ENCODE measurements at places on chromosomes 4 and X.
A peak's percentile ranks its signal among the peaks of the same experiment; 100 is the strongest.

GRCh38 chr4:1327526-1328266 lies 19.3 kb upstream of the UVSSA start:
- DNase-seq, result no peak

GRCh38 chrX:120752431-120753082 lies 122.7 kb upstream of the C1GALT1C1 start:
- no peak for DNase-seq

- DNase-seq, result no peak
Measured at GRCh38 chrX:51847463-51847862, 46.0 kb upstream of the MAGED1 start.

- DNase-seq, result peak; percentile 23
Measured at GRCh38 chrX:13495232-13495631, 74.2 kb upstream of the EGFL6 start.

DNA sequence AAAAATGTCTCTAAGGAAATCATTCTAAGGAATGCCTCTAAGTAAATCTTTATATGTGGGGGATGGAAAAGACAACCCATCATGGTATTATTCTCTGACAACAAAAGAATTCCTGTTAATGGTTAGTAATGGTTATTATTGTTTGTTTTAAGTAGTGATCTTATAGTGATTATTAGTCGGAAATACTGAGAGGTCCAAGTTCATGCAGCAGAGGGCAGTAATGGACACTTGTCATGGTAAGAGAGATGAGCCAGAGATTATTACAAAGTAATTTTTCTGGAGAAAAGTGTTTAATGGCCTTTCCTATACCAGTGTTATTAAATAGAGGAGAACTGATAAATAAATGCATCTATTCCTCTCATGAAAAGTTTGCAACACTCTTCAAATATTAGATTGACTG lies 8.1 kb upstream of the DKK2 start:
- peak; percentile 12 for DNase-seq

DNA sequence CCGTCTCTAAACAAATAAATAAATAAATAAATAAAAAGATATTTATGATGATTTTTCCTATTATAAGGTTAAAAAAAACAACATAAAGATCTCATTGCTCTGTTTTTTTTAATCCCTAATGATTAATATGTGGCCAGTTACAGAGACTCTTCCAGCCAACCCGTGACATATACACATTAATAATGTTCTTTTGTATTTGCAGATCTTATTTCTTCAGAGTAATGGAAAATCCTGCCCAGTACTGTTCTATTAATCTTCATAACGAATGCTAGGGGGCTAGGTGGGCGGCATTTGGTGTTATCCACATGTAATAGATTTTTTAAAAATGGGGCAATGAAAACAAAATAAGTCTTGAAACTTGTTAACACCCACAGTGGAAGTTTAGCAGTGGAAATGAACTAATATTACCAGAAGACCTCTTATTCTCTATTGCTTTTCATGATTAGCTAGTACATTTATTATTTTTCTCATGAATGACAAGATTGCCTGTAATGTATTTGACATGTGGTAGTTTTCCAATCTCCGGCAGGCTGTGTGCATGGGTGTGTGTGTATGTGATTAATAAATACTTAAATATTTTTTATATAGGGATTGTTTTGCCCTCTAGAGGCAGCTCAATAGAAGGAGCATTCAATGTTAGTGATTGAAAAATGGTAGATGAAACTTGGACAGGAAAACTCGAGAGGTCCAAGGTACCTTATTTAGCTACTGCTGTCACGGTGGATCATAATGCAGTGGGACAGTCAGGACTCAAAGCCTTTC lies 457.4 kb downstream of the IL1RAPL1 start:
- no peak for DNase-seq

- DNase-seq, result no peak
Measured at GRCh38 chr4:153938994-153939393, 150.1 kb upstream of the SFRP2 start.

- DNase-seq, result no peak
Measured at GRCh38 chr4:123952530-123953274, 556.1 kb downstream of the SPRY1 start.

DNA sequence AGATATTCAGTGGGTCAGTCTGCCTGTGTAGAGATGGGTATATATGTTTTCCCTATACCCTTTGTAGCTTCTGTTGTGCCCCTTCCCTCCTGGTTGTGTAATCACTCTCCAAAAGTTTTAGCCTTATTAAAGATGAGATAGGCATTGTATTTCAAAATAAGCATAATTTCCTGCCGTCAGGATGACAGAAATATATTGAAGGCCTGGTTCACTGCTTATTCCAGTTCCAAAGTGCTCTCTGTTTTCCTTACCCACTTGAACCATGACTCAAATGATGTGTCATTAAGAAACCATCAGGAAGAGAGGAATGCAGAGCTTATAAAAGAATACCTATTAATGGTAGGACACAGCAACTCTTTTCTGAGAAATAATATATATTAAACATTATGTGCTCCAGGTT lies 178.5 kb downstream of the GABRB1 start:
- DNase-seq, result no peak

GRCh38 chr4:94408549-94409374 lies 43.0 kb upstream of the PDLIM5 start:
- DNase-seq, result no peak

DNA sequence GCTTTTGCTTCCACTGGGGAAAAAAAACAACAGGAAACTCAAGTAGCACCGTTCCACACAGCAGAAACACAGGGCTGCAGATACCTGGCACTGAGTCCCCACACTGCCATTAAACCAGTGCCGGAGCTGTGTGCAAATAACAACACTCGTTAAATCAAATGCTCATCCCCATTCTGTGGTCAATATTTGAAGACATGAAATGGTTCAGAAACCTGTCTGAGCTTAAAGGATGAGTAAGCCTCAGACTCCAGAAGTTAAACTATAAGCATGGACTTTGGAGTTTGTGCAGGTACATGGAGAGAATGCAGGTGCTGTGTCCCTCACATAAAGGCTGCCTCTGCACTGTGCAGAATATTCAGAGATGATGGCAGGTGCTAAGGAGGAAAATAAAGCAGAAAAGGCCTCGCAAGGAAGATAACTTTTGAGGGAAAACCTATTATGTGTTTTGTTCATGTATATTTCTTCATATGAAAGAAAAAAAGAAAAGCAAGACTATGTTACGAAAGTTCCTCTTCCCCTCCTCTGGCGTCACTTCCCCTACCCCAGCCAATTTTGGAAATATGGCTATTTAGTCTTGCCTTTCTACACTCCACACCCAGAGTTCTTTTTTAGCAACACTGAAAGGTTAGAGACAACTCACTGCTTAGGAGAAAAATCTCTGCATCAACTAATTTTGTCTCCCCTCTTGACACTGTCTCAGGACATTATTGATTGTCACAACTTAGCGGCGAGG lies 4.6 kb downstream of the MPP1 start:
- DNase-seq, result no peak

DNA sequence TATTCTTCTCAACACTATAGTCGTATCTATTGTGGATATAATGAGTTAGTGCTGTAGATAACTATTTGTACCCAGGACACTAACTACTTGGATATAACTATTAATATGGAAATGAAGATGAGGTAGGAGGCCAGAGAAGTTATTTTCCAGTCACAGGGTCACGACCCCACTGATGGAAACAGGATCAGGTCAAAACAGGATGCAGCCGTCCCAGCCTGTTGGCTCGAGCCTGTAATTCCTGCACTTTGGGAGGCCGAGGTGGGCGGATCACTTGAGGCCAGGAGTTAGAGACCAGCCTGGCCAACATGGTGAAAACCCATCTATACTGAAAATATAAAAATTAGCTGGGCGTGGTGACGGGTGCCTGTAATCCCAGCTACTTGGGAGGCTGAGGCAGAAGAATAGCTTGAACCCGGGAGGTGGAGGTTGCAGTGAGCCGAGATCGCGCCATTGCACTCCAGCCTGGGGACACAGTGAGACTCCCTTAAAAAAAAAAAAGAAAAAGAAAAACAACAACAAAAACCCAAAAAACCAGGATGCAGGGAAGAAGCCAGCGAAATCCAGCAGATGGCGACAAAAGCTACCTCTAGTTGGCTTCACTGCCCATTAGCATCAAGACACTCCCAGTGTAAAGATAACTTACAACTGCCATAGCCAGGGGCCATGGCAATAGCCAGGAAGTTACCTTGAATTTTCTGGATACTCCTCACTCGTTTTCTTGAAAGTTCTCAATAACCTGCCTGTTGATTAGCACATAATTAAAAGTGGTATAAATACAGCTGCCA lies 37.9 kb upstream of the NKAP start:
- peak; percentile 42 for DNase-seq

DNA sequence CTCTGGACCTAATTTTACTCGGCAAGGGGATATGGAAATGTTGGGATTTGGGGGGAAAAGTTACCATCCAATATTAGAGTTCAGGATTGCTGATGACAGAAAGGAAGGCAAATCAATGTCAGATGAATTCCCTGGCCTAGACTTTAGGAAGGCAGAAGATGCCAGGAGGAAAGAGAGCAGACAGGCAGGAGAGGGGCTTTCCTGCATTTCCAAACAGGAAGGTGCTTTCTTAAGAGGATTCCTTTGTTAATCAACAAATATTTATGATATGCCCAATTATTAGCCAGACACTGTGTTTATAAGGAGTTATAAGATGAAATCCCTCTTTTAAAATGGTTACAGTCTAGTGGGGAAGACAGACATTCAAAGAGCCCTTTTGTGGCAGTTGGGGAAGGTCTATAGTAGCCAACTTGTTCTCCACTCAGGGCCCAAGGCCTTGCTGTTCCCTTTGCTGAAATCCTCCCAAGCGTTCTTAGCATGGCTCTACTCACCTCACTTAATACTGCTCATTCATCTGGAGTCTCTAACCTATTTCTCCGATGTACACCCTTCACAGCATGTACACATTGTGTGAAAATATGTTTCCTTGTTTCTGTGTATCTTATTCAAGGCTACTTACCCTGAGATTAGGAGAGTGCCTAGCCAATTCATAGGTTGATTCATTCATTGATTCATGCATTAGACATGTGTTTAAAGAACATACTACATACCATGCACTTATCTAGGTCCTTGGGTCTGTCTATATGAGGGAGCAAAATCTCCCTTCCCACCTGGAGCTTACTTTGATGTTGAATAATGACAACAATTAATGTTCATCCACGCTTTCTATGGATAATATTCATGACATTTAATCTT lies 5.3 kb downstream of the IGFBP7 start:
- DNase-seq, result no peak

DNA sequence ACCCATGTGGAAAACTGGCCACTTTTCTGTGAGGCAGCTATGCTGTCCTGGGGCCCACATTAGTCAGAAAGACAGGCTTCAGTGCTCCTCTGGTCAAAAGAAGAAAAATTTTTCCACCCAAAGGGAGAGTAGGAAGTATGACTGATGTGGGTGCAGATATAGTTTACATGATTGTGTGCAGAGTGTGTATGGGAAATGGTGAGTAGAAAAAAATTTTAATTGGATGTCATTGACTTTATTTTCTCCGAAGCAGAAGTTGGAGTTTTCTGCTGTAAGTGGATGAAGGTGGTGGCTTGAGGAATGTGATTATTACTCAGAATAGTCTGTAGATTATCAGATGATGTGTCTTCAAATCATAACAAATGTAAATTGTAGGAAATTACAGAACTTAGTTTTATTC lies 241.5 kb upstream of the IGFBP7 start:
- no peak for DNase-seq

DNA sequence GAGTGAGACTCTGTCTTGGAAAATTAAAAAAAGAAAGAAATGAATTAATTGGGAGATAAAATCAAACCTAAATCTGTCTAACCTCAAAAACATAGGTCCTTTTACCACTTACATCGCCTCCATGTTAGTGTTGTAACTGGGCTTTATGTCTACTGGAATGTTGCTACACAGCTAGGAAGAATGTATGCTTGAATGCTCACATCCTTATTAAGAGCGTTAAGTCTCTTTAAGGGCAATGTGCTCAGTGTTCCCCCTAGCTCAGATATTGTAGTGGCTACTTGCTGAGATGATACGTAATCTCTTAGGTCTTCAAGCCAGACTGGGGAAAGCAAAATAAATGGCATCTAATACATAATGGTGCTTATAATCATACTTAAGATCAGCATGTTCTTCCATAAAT lies 1072.8 kb downstream of the PDHA2 start:
- DNase-seq, result no peak

GRCh38 chr4:169096221-169096620 lies 86.2 kb upstream of the CBR4 start:
- DNase-seq, result no peak

- no peak for DNase-seq
Measured at GRCh38 chr4:165106518-165106917, 6.1 kb downstream of the TMEM192 start.

DNA sequence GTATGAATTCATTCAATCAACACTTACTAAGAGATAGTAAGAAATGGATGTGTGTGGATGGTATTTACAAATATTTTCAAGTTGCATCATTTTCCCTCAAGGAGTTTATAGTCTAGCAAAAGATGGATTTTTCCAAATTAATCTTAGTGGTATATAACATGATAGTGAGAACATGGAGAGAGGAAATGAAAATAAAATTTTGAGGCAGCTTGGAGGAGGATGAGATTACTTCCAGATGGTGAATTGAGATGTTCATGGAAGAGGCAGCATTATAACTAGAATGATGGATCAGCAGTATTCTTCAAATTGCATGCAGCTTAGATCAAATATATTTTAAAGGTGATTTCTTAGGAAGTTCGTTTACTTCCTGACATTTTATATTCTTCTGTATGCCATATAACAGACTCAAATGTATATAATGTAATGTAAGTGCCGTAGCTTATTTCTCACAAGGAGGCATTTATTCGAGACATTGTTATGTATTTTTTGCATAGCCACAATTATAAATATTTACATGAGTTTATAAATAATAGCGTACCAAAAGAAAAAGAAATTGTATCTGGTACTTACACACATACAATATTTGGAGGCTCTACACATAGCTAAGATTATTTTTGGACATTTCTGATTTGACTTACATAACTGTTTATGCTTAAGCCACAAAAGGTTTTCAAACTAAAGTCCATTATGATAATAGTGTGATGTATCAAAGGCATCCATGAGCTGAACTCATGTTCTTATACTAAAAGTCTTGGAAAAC lies 439.4 kb downstream of the SPRY1 start:
- DNase-seq, result no peak

DNA sequence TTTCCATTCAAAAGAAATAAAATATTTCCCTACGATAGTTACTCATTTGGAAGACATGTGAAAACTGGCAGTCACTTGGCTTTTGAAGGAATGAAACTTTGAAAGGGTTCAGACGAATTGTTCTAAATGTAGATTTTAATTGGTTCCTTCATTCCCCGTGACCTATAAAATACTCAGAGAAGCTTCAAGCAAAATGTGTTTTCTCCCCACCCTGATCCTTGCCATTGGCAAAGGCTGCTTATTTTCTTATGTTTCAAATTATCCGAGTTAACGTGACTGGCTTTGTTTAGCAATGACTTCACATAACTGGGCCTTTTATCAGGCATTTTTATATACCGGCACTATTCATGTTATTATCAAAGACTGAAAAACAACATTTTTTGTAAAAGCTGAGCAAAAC lies 204.1 kb upstream of the NEIL3 start:
- no peak for DNase-seq

- no peak for DNase-seq
Measured at GRCh38 chrX:43973249-43974099, at the start of gene NDP. TSS of gene NDP (minus strand) at chrX:43973390. CDS start at chrX:43958645, 14,745 bp downstream.

- DNase-seq, result no peak
Measured at GRCh38 chr4:152606753-152607152, 70.9 kb upstream of the FBXW7 start.

GRCh38 chr4:176525576-176525975 lies 205.8 kb downstream of the SPCS3 start:
- DNase-seq, result no peak
